ENCODE measurements at places on chromosomes 3 and 15.

GRCh38 chr3:193865896-193866480 is 270.0 kb upstream of the HES1 start:
- DNase-seq = no peak

GRCh38 chr3:121018917-121019321 is 110.9 kb downstream of the STXBP5L start:
- DNase-seq = no peak

DNA sequence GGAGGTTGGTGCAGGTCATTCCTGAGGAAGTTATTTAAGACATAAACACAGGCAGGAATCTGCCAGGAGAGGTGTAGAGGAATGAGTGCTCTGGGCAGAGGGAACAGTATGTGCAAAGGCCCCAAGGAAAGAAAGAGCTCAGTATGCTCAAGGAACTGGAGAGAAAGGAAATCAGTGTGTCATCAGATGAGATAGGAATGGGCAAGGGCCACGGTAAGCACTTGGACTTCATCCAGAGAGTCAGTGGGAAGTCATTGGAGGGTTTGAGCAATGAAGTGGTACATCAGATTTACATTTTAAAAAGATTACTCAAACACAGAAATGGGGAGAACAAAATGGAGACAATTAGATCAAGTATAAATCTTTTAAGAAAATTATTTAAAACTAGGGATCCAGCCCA is 272.2 kb downstream of the ADAMTSL3 start:
- DNase-seq = no peak

GRCh38 chr3:186365202-186365974 is 3.4 kb upstream of the DGKG start:
- DNase-seq = no peak

DNA sequence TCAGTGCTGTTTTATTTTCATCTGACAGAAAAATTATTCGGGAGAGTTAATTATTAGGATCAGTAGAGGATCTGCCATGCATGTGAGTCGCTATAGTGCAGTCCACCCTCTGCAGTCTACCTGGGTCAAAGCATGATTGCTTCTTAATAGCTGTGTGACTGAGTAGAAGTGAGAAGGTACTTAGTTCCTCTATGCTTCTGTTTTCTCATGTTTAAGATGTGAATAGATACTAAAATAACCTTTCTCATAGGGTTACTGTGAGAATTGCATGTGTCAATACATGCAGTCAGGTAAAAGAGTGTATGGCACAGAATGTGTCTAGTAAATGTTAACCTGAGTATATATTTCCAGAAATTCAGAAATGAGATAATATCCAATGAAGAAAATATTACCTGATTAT is 435.7 kb downstream of the NAALADL2 start:
- DNase-seq = no peak

Data from T-cell (primary cell).